NCI-H1436 (cell line): ENCODE measurements at places on chromosomes 6 and 20.
A peak's percentile ranks its signal among the peaks of the same experiment; 100 is the strongest.

DNA sequence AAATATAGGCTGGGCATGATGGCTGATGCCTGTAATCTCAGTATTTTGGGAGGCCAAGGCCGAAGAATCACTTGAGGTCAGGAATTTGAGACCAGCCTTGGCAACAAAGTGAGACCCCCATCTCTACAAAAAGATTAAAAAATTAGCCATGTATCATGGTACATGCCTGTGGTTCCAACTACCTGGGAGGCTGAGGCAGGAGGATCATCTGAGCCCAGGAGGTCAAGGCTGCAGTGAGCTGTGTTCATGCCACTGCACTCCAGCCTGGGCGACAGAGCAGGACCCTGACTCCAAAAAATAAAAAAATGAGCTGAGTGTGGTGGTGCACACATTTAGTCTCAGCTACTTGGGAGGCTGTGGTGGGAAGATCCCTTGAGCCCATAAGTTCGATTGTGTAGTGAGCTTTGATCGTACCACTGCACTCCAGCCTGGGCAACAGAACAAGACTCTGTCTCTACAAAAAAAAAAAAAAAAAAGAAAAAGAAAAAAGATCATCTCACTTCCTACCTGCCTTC lies 10.1 kb upstream of the GUCA1B start:
- no peak for DNase-seq

DNA sequence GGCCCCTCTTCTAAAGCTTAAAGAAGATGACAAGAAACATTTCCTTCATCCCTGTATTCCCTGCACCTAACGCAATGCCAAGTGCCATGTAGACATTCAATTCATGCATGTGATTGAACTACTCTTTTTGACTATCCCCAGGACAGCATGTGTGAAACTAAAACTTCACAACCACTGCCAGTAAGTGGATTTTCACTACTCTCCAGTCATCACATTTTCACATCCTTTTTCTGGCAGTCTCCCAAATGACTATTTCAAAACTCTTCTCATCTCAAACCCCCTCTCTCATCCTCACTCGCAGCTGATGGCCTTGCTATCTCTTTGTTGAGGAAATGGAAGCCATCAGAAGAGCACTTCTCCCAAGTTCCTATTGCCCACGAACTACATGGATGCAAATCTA lies 122.6 kb downstream of the OPRM1 start:
- DNase-seq, result no peak

GRCh38 chr20:52429029-52429428 lies 237.4 kb upstream of the ZFP64 start:
- no peak for DNase-seq

DNA sequence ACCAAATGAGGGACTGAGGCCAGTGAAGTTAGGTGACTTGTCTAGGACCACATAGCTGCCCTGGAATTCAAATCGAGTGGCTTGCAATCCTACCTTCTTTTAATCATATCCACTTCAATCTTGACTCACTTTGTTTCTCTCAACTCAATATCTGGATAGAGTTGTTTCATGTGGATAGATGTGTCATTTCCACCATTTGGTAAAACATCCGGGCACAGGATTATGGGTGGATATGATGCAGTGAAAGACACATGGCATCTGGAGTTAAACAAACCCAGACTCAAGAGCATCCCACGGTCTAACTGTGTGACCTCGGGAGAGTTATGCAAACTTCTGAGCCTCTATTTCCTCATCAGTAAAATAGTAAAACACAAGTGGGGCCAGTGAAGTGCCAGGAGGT lies 103.6 kb upstream of the CNKSR3 start:
- DNase-seq, result no peak

GRCh38 chr6:131949620-131949908 lies 1.6 kb downstream of the CCN2 start:
- DNase-seq, result no peak

DNA sequence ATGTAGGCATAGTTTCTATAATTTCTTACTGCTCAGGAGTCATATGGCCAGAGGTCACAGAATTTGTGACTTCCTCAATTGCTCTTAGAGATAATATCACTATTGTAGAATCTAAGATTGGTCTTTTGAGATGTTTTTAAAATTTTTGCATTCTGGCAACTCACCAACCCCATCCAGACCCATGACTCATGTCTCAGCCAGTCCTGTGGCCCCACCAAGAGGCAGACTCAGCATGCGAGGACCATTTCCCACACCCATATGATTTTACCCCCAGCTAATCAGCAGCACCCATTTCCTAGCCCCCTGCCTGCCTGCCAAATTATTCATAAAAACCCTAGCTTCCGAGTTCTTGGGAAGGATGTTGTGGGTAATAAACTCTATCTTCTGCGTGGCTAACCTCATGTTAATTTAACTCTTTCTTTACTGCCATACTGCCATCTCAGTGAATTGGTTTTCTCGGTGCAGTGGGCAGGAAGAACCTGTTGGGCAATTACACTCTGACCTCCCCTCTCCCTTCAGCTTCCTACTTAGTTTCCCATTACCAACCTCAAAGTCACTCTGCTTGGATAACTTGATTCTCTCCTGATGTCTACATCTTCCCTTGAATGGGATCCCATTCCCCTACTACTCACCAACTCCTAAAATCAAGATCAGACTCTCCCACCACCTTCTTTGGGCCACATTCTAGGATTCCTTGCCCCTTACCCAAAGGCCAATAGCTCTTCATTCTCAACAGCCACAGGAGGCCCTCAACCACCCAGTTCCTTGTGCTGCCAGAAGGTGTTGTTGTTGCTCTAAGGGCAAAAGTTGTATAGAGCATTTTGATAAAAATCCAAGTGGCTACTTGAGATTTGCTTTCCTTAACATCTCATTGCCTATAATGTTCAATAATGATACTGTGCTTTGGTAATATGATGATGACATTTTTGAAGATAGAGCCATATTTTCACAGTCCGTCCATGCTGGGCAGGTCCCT lies 16.2 kb upstream of the IYD start:
- DNase-seq, result no peak

DNA sequence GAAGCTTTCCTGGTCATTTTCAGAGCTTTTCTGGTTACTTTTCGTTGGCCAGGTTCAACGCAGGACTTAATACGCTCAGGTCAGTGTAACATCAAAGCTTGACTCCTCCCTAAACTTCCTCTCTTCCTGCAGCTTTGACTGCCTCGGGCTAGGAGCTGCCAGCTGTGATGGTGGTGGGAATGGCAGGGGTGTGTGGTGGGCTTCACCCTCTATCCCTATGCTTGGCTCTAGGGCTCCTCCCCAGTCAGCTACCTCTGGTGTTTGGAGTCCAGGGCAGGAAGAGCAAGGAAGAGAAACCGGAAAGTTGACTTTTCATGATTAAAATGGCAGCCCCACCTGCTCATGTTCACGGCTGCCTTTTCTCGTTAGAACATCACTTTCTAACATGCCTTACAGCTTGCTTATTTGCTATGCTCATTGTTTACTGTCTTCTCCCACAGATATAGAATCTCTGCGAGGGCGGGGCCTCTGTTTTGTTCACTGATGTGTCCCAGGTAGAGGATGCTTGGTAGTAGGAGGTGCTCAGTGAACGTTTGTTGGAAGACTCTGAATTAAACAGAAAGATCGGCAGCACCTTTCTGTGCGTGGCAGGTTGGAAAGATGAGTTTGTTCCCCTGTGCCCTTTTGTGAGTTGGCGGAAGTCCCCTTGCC lies 16.1 kb upstream of the PPP1R14C start:
- no peak for DNase-seq

- no peak for DNase-seq
These were observed 97.2 kb downstream of the MAP3K4 start for GRCh38 chr6:161088676-161089328.

DNA sequence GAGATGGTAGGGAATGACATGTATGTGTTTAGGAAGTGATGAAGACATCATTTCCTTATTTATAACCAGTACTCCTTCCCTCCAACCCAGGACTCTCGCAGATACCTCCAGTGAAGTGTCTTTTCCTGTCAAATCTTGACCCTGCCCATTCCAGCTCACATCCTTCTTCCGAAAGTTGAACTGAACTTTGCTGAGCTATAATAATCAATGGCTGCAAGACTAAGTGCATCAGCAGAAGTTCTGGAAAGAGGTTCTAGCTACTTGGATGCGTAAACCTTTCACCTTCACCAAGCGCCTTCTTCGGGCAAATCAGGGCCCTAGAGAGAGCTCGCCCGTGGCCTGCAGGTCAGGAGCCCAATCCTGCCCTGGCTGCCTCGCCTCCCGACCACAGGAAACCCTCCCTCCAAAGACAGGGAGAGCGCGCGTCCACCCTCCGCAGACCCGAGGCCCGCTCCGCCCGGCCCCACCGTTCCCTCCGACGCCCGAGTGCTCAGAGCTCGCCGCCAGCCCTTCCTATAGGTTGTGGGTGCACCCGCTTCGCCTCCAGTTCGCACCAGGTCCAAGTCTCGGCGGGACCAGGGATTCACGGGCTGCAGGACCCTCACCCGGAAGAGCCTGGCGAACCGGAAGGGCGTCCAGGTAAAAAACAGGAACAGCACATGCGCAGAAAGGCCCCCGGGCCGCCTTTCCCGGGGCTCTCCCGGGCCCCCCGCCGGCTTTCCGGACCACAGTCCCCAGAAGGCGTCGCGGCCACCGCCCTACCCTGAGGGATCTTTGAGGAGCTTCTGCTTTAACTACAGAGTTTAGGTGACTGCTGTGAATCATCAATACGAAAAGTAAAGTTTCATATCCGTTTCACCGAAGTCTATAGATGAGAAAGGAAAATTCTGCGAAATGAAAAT lies at the start of gene ZNF334:
TSS of gene ZNF334 (minus strand) at position 617 of the 902 bp plus-strand sequence. CDS start 1,457 bp downstream, outside the sequence.
- DNase-seq, result peak; percentile 57

- DNase-seq, result no peak
These were observed 68.5 kb downstream of the FYN start for GRCh38 chr6:111804627-111805235.

DNA sequence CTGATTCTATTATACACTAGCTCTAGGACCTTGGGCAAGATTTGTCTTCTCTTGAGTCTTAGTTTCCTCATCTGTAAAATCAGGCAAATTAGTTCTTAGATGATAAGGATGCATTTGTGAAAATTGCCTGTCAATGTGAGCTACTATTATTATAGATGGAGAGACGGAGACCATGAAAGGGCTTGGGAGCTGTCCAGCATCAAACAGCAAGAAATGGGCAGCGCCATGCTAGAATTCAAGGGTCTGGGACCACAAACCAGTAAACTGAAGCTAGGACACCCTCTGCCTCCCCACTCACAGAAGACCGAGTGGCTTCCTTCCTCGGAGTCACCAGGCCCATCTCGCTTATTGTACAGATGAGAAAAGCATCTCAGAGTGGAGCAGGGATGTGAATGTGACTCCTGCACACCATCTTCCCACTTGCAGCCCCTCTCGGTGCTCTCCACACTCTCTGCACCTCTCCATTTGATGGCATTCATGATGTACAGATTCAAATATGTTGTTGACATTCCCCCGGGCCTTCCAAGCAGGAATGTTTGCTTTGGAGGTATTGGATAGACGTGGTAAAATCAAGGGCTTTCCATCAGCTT lies 24.1 kb upstream of the BPIFA3 start:
- no peak for DNase-seq

DNA sequence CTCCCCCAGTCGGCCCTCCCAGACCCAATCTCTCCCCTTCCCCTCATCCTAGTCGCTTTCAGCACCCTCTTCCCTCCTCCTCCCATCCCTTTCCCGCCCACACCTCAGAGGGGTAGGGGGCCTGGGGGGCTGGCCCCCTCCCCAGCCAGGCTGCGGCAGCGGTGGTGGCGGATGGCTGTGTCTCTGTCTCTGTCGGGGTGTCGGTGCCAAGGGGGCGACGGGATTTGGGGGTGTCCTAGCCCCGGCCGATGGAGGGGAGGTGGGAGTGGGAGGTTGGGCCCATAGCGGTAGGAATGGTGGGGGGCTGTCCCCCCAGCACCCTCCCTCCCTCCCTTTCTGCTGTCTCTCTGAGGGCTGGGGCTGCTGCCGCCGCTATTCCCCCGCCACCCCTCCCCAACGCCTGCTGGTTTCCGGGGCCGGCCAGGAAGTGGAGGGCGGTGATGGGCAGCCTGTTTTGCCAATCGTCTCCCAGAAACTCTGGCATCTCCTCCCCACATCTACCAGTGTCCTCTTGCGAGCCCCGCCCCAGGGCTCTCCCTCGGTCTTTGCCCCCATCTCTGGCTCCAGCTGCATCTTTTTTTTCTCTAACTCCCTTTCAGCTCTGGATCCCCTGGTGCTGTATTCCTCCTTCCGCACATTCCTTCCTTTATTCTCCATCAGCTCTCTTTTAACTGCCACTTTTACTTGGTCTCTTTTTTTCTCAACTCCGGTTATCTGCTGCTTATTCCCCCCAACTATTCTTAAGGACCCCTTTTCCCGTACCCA lies at the start of gene AGPAT1:
TSS of gene AGPAT1 (minus strand) at position 374 of the 765 bp plus-strand sequence. CDS start 4,588 bp downstream, outside the sequence.
- peak; percentile 93 for DNase-seq
